ENCODE measurements at places on chromosomes 1 and 21.

DNA sequence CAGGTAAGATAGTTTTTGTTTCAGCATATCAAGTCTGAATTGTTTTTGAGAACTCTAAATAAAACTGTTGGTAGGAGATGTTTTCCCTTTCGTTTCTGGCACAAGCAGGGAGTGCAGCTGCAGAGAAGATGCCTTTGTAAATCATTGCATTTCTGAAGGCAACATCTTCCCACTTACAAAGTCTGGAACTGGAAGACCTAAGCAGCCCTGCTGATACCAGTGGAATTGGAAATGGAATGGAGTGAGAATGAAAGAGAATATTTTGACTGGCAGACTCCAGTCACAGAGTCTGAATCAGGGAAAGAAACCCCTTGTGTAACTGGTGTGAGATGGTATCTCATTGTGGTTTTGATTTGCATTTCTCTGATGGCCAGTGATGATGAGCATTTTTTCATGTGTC, 815.6 kb downstream of the LTN1 start:
- DNase-seq: no peak

- peak; percentile 88 for DNase-seq
Measured at GRCh38 chr1:179817789-179818188, 59.8 kb downstream of the TOR1AIP2 start.

- DNase-seq: peak; percentile 77
Measured at GRCh38 chr1:201137579-201138310, 10.8 kb upstream of the ASCL5 start.

GRCh38 chr1:61452176-61453035, 272.5 kb downstream of the TM2D1 start:
- DNase-seq: no peak

GRCh38 chr1:223331929-223332328, 32.0 kb downstream of the SUSD4 start:
- no peak for DNase-seq

DNA sequence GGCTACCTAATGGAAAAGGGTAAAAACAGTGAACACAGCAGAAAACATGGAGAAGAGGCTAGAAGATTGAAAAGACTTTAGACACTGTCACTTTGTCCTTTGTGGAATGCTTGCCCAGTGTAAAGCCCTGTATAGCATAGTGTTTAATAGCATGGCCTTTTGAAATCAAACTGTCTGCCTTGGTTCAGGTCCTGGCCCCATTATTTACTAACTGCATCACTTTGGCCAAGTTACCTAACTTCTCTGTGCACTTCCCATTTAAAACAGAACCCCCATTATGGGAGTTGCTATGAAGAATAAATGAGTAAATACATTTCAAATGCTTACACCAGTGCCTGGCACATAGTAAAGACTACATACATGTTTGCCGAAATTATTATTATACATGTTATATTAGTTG, 12.1 kb downstream of the PHC2 start:
- no peak for DNase-seq

- no peak for DNase-seq
Measured at GRCh38 chr1:33380811-33381210, 50.1 kb downstream of the PHC2 start.

- DNase-seq: peak; percentile 98
Measured at GRCh38 chr1:27659497-27660299, 12.3 kb downstream of the IFI6 start.

GRCh38 chr1:20072771-20073170, 2.8 kb downstream of the PLA2G5 start:
- no peak for DNase-seq

DNA sequence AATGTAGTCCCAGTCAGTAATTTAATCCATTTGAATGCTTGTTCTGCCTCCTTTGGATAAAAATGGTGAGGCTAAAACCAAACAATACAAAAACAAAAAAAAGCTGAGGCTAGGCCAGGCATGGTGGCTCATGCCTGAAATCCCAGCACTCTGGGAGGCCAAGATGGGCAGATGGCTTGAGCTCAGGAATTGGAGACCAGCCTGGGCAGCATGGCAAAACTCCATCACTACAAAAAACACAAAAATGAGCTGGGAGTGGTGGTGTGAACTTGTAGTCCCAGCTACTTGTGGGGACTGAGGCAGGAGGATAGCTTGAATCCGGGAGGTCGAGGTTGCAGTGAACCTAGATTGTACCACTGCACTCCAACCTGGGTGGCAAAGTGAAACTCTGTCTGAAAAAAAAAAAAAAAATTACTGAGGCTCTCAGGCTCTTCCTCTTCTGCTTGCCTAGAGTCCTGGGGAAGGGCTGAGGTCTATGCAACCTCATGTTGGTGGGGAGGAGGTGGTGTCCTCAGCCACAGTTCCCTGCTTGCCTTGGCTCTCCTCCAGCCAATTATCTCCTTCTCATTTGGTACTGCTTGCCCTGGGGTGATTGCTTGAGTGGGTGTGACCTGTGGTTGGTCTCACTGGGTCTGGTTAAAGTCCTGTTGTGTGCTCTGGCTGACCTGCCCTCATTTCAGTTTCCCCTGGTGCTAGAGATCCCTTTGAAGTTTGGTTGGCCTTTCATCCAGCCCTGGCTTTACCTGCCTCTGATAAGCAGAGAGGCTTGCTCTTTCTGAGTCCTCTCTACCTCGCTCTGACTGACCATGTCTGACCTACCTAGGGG, 20.9 kb downstream of the S1PR1 start:
- DNase-seq: no peak

DNA sequence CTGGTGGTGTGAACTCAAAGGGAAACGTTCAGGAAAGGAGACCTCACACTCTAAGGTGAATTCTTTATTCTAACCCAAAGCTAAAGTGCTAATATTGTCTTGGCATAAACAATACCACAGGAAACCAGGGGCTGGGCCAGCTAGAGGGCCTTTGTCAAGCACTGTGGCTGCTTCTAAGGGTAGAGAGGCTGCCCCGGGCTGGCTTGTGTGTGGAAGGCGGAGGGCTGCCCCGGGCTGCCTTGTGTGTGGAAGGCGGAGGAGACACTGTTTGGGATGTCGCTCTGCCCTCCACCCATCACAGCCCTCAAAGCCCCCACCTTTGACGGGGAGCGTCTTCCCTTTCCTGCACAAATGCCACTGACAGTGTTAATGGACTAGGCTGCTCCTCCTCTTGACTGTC, 216.8 kb downstream of the TOMM20 start:
- DNase-seq: no peak

DNA sequence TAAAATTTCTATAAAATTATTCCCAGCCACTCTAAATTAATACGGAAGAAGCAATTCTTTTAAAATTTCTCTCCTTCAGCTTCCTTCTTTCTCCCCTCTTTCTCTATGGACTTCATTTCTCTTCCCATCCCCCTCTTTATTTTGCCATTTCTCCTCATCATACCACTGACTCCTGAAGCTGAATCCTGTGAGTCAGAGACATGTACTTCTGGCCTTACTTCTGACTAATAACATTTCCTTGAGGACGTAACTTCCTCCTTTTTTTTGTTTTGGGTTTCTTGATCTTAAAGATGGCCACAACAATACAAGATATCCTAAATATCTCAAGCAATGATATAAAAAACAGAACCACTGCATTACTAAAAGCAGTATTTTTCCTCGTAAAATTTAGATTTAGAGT, 63.6 kb upstream of the DENND1B start:
- no peak for DNase-seq

DNA sequence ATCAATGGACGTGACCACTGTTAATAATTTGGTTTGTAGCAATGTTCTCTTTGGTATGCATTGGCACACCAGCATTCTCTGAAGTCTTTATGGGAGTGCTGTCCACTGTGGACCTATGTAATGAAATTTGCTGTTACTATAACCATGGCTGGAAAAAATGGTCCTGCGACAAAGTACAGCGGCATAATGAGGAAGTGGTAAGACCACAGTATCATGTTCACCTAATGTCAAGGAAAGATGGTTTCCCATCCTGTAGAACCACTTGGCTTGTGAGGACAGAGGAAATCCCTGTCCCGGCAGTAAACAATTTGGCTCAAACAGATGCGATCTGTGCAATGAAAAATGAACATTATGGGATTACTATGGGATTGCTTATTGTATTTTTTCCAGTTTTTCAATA, 173.9 kb upstream of the IVNS1ABP start:
- DNase-seq: no peak

- DNase-seq: no peak
Measured at GRCh38 chr1:177091040-177091439, 73.5 kb downstream of the ASTN1 start.

- no peak for DNase-seq
Measured at GRCh38 chr1:23452011-23452411, 27.5 kb upstream of the TCEA3 start.

DNA sequence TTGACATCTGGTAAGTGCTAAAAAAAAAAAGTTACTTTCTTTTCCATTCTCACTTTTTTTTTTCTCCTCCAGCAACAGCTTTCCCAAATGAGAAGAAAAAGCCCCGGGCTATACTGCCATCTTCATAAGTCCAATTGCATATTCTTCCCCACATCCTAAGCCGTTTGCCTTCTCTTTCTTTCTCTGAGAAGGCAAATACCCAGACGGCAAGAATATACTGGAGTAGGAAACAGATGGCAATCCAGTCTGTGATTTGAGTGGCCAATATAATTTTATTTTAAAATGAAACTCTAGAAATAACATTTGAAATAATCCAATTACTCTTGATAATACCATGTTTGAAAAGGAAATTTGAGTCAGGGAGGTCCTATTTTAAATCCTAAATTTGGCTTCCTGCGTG, 44.6 kb upstream of the GREM2 start:
- no peak for DNase-seq

DNA sequence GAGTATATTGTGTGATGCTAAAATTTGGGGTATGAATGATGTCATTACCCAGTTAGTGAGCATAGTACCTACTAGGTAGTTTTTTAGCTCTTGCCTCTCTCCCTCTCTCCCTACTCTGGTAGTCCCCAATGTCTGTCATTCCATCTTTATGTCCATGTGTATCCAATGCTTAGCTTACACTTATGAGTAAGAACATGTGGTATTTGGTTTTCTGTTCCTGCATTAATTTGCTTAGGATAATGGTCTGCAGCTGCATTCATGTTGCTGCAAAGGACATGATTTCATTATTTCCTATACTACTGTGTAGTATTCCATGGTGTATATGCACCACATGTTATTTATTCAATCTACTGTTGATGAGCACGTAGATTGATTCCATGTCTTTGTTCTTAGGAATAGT, 54.4 kb upstream of the NEGR1 start:
- no peak for DNase-seq

DNA sequence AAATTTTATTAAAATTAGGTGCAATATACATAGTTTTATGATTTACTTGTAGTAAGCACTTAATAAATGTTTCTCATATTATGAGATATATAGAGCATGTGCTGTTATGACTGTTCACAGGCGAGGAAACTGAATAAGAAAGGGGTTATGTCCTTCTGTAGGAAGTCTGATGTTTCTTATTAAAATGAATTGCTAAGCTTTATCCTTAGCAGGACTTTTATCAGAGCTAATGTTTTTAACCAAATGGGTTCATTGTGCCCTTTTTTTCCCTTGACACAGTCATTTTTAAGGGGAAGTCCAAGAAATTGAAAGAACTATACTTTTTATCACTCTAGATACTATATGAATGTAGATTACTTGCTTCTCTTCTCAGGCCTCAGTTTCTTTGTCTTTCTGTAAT, 285.2 kb downstream of the PTPRC start:
- DNase-seq: no peak

- DNase-seq: peak; percentile 76
Measured at GRCh38 chr1:11654137-11654938, at the start of the genes FBXO2 and FBXO44. TSS of gene FBXO2 (minus strand) at chr1:11654429. CDS start at chr1:11654340, 89 bp downstream. TSS of gene FBXO44 (plus strand) at chr1:11654877. CDS start at chr1:11655836, 959 bp downstream.

DNA sequence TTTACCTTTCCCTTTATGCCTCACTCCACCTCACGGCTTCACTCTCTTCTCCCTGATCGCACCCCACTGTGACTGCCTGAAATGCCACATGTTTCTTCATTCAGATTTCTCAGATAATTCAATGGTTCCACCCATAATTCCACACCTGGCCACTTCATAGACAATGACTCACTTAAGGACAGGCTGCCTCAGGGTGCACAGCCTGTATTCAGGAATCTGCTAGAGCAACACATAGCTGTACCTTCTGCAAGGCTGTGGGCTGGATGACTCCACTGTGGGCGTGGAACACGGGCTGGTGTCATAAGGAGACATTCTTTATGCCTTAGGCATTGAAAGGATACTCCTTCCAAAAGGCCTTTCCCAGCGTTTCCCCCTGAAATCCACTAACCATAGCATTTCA, 36.1 kb downstream of the L1TD1 start:
- DNase-seq: no peak

DNA sequence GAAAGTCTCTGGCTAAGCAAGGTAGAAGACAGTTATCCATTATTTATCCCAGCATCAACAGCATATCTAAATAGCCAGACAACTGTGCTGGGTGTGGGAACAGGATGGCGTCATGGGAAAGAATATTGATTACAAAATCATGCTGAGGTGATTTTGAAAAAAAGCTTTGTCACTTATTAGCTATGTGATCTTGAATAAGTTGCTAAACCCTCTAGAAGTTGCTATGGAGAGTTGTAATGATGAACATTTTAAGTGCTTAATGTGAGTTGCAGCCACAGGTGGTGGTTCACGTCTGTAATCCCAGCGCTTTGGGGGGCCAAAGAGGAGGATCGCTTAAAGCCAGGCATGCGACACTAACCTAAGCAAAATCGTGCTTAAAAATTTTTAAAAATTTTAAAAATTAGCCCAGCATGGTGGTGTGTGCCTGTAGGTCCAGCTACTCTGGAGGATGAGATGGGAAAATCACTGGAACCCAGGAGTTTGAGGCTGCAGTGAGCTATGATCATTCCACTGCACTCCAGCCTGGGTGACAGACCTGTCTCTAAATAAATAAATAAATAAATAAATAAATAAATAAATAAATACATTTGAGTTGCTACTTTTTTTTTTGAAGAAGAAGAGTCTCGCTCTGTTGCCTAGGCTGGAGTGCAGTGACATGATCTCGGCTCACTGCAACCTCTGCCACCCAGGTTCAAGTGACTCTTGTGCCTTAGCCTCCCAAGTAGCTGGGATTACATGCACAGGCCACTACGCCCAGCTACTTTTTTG, 33.6 kb downstream of the WNT2B start:
- DNase-seq: no peak

- DNase-seq: no peak
Measured at GRCh38 chr1:209187589-209187988, 395.9 kb upstream of the CAMK1G start.

GRCh38 chr1:21766210-21766609, 16.7 kb downstream of the USP48 start:
- DNase-seq: no peak

DNA sequence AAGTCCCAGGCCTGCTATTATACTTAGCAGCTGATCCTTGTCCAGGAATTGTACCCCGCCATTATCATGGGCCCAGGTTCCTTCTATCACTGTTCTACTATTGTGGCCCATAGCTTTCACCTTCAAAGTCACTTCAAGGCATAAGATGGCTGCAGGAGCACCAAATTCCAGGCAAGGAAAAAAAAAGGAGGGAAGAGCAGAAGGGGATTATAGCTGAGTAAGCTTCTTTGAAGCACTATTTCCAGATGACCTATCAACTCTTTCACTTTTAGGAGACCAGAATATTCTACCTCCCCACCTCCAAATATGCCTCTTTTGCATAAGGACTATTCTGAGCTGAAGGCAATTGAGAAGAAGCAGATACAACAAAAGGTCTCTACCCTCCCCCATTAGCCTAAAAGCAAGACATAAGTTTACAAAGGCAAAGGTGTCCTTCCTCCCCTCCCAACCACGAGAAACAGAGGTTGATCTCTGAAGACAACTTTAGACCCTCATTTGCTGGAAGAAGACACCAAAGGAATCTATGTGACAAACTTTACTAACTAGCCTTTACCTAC, 41.8 kb downstream of the PTAFR start:
- DNase-seq: no peak

GRCh38 chr1:107254306-107254705, 113.5 kb downstream of the NTNG1 start:
- DNase-seq: no peak

GRCh38 chr1:23567996-23568607, 8.8 kb upstream of the ID3 start:
- no peak for DNase-seq
